ENCODE measurements at places on chromosomes 5 and 9. TPM values are rescaled to one million over a fixed set of nuclear protein-coding genes. Genes with fewer than 3 reads are reported as not detected.

DNA sequence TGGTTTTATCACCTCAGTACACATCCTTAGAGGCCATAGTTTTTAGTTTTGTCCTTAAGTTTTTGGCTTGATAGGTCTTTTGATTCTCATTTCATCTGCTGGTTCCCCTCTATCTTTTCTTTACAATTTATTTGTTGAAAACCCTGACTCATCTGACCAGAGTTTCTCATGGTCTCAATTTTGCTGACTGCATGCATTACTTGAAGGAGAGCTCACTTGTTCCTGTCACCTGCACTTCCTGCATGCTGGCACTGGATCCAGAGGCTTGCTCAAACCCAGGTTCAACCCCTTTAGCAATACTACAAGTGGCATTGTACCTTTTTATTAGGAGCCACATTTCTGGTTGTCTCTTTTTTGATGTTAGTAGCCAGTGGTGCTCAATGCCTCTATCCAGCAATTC is 26.7 kb downstream of the FBXO10 start:
- no peak for DNase-seq

DNA sequence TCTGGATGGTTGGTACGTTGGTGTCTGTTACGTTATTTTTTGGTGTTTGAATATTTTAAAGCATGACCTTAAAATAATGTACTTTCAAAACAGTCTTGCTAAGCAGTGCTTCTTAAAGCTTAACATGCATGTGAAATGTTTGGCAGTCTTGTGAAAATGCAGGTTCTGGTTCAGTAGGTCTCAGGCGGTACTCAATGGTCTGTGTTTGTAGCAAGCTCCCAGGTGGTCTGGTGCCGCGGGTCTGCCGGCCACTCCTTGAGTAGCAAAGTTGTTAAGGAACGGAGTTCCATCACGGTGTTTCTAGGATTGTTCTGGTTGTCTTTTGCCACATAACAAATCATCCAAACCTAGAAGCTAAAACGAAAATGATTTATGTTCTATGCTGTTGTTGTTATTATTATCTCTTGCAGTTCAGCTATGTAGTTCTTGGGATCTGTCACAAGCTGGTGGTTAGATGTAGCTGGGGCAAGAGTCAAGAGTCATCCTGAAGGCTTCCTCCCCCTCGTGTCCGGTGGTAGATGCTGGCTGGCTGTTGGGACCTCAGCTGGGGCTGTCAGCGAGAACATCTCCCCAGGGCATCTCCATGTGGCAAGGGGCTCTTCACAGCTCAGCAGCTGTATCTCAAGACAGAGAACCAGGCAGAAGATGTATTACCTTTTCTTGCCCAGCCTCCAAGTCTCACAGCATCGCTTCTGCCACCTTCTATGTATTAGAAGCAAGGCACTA is 186.8 kb downstream of the PALM2AKAP2 start:
- no peak for DNase-seq

GRCh38 chr9:84173961-84174360 is 166.6 kb downstream of the SLC28A3 start:
- no peak for DNase-seq

DNA sequence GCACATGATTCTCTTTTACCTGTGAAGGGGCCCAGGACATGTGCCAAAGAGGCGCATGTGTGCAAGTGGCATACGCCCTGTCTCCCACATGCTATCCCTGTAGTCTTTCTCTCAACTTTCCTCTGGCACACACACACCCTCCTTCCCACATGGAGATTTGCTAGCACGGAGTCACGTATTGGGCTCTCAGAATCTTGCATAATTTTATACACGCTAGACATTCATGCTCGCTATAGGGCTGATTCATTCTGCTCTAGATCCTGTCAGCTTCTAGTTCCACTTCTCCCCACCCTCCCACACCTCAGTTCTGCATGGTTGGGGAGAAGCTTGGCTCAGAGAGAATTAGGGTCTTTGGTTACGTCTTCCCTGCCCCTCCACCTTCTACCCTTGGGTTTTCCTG is 72.8 kb downstream of the CD180 start:
- no peak for DNase-seq

GPX3 gene
- total RNA-seq = not detected

RLN2 gene
- total RNA-seq = 1.4 TPM

OBP2A gene
- not detected for total RNA-seq

All from activated T-helper 2 cell treated with anti-CD3 and anti-CD28 coated beads, Interferon-gamma antibody, Interleukin-2, Interleukin-4, amounts not matched to agents 10 μg/mL and 5 μg/mL and 100 μg/mL, durations not matched to agents 14 hours and 24 hours and 36 hours (primary cell).